ENCODE measurements at places on chromosomes 5 and 9.

GRCh38 chr5:38384396-38384795, 126.0 kb downstream of the EGFLAM start:
- DNase-seq: no peak

DNA sequence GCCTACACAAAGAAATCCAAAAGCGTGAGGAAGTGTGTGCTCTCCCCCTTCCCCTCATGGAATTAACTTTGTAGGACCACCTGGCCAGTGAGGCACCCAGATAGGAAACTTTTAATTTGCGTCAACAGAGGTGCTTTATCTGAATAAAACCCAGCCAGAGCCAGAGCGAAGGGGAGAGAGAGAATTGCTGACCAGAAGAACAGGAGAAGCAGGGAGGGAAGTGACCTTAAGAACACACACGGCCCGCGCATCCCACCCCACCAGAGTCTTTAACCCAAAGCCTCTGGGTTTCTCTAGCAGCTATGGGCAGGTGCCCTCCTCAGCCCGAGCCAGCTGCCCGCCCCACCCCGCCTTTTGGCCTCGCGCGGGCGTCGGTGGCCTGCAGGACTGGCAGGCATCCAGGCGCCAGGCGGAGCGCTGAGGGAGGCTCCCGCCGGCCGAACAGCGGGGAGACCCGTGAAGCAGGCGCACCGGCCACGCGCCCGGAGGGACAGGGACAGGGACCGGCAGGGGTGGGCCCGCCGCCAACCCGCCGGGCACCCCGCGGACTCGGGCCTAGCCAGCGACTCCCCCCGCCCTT, 580 bp downstream of the ERAP1 start:
- no peak for DNase-seq

DNA sequence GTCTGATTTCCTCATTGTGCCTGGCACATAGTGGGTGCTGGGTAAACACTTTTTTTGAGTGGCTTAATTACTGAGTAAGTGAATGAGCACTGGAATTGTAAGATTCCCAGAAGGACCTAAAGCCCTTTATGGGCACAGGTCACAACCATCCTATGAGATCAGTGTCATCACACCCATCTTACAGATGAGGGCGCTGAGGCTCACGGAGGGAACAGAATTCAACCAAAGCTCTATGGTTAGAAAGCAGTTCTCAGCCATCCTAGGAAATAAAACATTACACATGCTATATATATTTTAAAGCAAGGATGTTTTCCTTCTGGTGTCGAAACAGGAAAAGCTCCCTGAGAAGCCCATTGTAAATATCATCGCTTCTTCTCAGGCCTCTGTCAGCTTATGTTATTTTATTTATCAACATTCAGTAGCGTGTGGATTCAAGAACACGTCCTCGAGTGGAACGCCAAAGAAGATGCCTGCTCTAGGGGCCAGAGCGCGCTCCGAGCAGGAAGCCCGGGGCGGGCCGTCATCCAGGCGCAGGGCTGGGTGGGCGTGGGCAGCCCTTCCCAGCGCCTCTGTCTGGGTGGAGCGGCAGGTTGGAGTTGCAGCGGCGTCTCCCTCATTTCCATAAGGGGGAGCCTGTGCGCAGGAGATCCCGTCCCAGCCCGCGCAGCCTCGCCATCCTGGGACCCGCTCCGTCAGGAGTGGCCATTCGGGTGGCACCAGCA, 155.8 kb upstream of the SMIM23 start:
- peak; percentile 42 for DNase-seq

DNA sequence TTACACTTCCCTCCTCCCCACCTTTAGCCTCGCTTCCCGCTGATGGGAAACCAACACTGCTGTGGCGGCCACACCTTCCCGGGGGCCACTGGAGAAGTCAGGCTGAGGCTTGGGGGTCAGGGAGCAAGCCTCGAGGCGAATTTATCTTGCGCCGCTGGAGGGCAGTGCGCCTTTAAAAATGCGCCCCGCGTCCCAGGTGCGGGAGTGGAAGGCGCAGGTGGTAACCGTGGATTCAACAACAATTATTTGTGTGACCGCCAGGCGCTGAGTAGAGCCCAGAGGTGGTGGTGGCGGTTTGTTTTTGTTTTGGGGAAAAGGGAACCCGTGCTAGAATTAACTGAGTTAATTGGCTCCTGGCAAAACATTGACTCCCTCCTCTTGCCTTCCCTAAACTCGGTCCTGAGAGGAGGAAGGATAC, 1.1 kb downstream of the CFAP77 start:
- no peak for DNase-seq

- DNase-seq: no peak
Measured at GRCh38 chr5:89374144-89374784, 491.3 kb upstream of the MEF2C start.

- no peak for DNase-seq
Measured at GRCh38 chr5:177294632-177295031, 8.9 kb downstream of the RAB24 start.

DNA sequence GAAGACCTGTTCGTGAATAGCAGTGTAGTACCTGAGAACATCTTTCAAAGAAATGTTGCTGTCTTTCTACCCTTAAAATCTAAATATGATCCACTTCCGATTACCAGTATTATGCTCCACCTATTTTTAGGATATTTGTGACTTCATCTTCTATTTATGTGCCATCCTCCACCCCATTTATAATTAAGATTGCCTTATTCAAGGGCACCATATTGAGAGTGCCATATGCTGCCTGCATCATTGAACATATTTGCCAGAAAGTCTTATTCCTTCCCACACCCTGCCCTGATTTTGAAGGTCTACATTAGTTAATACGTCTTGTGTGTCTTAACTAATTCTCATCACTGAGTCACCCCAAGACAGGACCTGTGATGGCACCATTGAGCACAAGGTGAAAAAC, 1076.7 kb downstream of the CDH12 start:
- no peak for DNase-seq

DNA sequence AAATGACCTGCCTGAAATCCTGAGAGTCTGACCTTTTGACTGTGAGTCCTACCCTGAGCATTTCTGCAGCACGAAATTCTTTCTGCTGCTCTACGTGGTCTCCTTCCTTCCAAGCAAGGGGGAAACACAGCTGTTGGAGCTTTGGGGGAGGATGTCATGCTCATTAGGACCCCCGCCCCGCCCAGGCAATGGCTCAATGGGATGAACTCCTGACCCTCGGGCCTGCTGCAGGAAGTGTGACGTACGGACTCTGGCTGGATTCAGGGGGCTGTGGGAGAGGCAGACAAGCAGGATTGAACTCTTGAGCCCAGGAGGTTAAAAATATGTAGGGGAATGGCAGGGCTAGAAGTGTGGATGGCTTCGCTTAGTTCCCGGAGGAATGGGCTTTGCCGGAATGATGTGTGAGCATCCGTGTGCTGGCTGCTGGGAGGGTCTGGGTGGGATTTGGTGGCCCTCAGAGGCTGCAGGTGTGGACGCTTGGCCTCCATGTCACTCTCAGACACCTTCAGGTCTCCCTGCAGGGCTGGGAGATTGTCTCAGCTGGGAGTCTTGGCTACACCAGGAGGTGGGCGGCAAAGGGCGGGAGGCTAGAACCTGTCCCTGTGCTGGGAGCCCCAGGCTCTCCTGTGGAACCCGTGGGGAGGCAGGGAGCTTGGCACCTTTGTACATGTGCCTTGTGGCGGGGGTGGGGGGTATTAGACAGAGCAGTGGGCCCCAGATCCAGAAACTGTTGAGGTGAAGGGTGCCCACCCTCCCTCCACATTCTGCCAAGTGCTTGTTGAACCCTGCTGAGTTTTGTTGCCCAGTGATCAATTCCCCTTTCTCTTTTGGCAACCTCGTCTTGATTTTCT, 26.3 kb downstream of the STC2 start:
- no peak for DNase-seq

DNA sequence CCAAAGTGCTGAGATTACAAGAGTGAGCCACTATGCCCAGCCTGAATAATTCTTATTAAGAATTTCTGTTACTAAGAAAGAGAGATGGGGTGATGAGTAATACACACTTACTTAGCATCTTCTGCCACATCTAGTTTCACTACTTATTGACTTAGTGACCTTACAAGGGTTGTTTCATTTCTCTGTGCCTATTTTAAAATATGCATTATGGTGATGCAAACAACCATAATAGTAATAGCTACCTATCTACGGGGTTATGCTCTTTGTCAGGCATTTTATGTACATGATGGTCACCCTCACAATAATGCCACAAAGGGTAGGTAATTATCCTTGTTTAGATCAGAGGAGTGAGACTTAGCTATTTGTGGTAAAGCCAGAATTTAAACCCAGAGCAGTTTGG, 499.0 kb upstream of the SGCD start:
- DNase-seq: no peak

DNA sequence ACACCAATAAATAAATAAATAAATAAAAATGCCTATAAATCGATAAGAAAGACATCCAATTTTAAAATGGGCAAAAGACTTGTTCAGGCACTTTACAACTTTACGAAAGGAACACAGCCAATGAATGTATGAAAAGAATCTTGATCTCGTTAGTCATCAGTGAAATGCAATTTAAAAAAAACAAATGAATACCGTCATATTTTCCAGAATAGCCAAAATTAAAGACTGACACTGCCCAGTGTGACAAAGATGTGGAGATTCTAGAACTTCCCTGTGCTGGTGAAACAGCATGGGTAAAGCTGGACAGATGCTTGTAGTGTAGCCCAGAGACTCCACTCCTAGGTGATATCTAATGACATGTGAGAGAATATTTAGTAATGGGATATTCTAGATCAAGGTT, 127.1 kb downstream of the GOLPH3 start:
- DNase-seq: no peak

- DNase-seq: peak; percentile 77
Measured at GRCh38 chr5:16727755-16728325, 111.0 kb upstream of the RETREG1 start.

DNA sequence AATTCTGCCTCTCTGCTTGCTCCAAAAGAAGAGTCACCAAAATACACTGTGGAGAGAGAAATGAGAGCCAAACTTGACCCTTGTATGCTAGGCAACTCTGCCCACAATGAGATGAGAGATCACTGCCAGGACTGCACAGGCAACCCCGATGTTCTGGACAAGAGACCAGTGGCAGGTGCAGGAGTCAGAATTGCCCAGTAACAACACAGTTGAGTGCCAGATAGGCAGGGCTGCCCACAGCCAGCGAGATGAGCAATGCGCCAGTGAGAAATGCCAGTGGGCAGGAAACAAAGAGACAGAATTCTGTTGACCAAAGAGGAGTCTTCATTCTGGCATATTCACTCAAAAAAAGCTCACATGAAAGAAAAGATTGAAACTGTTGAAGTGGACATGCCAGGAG, 570.7 kb downstream of the CAAP1 start:
- no peak for DNase-seq

DNA sequence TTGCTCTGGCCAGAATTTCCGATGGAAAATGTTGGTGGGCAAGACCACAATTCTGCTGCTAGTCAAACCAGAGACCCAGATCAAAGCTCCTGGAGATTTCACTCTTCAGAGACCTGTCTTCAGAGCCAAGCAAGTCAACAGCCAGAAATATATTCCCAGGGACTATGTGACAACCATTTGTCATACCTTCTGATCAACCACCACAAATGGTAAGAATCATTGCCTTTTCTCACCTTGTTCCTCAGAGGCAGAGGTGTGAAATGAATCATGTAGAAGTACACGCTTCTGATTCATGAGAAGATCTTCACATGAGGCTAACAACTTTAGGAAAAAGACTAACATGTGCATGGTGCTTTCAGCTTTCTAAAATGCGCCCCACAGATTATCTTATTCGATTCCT, 53.5 kb downstream of the SUSD1 start:
- DNase-seq: no peak

GRCh38 chr5:168801567-168801966, 222.4 kb upstream of the PANK3 start:
- no peak for DNase-seq

DNA sequence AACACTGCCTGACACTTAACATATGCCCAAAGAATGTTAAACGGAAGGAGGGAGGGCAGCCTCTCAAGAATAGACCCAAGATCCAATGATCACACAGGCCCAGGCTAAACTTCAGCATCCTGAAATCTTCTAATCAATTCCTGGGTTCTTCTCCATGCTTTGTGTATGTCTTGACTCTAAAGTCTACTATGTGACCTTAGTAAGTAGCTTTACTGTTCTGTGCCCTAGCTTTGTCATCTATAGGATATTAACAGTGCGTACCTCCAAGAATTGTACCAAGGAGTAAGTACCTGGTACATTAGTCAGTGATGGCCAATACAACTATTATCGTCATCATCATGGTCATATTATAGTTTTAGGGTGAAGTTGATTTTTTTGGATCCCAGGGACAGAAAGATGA, 96.6 kb downstream of the SGCD start:
- no peak for DNase-seq

DNA sequence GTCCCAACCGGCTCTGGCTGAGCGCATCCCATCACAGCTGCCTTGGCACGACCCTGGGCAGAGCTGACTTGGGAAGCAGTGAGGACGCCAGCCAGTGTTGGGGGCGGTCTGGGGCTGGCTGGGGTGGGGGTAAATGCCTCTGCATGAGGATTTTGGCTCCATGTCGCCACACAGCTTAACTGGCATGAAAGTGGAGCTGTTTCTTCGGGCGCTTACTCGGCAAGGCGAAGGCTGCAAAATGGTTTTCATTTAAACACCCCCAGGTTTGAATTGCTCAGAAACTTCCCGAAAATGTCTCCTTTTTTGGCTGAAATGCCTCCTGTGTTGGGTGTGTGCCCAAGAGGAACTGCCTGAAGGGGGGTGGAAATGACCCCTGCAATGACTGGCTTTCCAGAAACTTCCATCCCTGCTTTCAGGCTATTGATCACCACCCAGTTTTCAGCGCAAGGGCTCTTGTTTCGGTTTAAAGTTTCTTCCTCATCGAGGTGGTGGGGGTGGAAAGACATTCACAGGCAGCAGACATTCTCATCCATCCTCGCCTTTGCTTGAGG, 38.3 kb downstream of the PTGES start:
- no peak for DNase-seq

GRCh38 chr9:89515416-89515815, 17.5 kb upstream of the SEMA4D start:
- no peak for DNase-seq

- no peak for DNase-seq
Measured at GRCh38 chr9:12652973-12653372, 40.2 kb upstream of the TYRP1 start.

DNA sequence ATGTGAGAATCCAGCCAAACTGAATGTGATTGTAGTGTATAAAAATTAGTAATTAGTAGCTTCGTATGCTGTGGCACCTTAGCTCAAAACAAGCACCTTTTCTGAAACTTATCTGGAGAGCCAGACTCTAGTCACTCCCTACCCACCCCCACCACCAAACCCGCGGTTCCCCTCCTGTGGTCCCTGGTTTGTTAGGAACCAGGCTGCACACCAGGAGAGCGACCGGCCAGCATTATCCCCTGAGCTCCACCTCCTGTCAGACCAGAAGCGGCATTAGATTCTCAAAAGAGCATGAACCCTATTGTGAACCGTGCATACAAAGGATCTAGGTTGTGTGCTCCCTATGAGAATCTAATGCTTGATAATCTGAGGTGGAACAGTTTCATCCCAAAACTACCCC, 498.6 kb downstream of the CHSY3 start:
- no peak for DNase-seq

- peak; percentile 67 for DNase-seq
Measured at GRCh38 chr5:134586866-134587524, 45.6 kb downstream of the SAR1B start.

- DNase-seq: no peak
Measured at GRCh38 chr5:102554728-102555127, 55.9 kb upstream of the SLCO6A1 start.

- peak; percentile 38 for DNase-seq
Measured at GRCh38 chr5:160271396-160271795, 41.0 kb downstream of the CCNJL start.

- DNase-seq: no peak
Measured at GRCh38 chr5:142023836-142024235, 11.0 kb upstream of the GNPDA1 start.

- no peak for DNase-seq
Measured at GRCh38 chr9:125681086-125681622, 25.9 kb downstream of the MAPKAP1 start.

GRCh38 chr5:174980952-174981351, 256.6 kb downstream of the MSX2 start:
- DNase-seq: no peak

All from foreskin melanocyte (primary cell).